Keratinocyte (primary cell): ENCODE measurements at places on chromosomes 7 and 10. TPM values are rescaled to one million over a fixed set of nuclear protein-coding genes. Genes with fewer than 3 reads are reported as not detected.

DNA sequence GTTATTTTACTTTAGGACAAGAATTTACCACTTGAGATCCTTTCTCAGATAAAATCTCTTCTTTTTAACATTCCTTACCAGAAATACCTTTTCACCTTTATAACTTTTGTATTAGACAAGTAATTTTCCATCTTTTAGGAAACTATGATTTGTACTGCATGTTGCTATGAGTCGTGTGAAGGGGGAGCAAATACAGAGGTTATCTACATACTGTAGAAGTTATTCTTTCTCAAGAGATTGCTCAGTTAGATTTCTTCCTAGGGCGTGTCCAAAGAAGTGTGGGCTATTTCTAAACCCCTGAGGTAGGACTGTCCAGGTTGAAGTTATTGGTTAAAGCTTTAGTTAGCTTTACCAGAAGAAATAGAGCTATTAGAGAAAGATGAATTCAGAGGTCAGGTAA lies 30.2 kb upstream of the ARHGAP12 start:
- no peak overlapping the region for H3K27ac ChIP-seq
- DNase-seq = no peak
- H3K4me1 ChIP-seq = peaks cover 33% of the 10 kb centered on the region
- H3K27me3 ChIP-seq = no peaks in the 10 kb centered on the region
- no peak overlapping the region for H3K4me3 ChIP-seq

The INPP5F gene
- 12.1 to 21.1 TPM (median 20.2 TPM) in 3 replicates for polyA plus RNA-seq

The TMEM229A gene
- polyA plus RNA-seq = not detected in 3 replicates

DNA sequence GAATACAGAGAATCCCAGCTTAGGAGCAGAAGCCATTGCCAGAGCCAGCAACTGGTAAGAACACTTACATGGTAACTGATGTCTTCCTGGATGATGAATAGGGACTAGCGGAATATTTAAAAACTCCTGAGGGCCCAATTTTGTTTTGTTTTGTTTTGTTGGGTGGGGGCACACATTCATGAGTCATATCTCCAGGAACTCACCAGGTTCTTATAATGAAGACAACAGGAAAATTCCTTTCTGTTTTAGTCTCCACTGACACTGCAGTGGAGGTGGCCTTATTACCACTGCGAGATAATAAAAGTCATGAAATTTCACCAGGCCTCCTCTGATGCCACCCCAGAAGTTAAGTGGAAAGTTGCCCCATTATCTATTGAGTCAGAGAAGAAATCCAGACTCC lies 6.6 kb upstream of the CUZD1 start:
- no peak overlapping the region for H3K27ac ChIP-seq
- H3K4me3 ChIP-seq = no peak overlapping the region
- H3K36me3 ChIP-seq = peaks cover 10% of the 10 kb centered on the region
- H3K27me3 ChIP-seq = no peaks in the 10 kb centered on the region

The GPR15LG gene
- 0.57 to 54.1 TPM (median 10.4 TPM) in 3 replicates for polyA plus RNA-seq

The CTAGE8 gene
- 0.50 to 0.88 TPM (median 0.52 TPM) in 3 replicates for polyA plus RNA-seq

- no peak overlapping the region for H3K4me3 ChIP-seq
- H3K27me3 ChIP-seq = no peaks in the 10 kb centered on the region
- peaks cover 7% of the 10 kb centered on the region for H3K4me1 ChIP-seq
- no peak overlapping the region for H3K27ac ChIP-seq
- no peaks in the 10 kb centered on the region for H3K36me3 ChIP-seq
These were observed 51.5 kb downstream of the DOCK4 start for GRCh38 chr7:112154690-112155089.

- no peaks in the 10 kb centered on the region for H3K27me3 ChIP-seq
- H3K4me3 ChIP-seq = no peak overlapping the region
- H3K36me3 ChIP-seq = no peaks in the 10 kb centered on the region
- H3K27ac ChIP-seq = no peak overlapping the region
- no peaks in the 10 kb centered on the region for H3K4me1 ChIP-seq
These were observed 273.4 kb downstream of the PRPF18 start for GRCh38 chr10:13859979-13860654.

GRCh38 chr10:9913876-9914514 lies 1103.7 kb upstream of the CELF2 start:
- DNase-seq = no peak
- no peaks in the 10 kb centered on the region for H3K27me3 ChIP-seq
- no peaks in the 10 kb centered on the region for H3K36me3 ChIP-seq
- no peaks in the 10 kb centered on the region for H3K4me1 ChIP-seq

The OPALIN gene
- not detected in 3 replicates for polyA plus RNA-seq

The CYP3A4 gene
- not detected in 3 replicates for polyA plus RNA-seq

DNA sequence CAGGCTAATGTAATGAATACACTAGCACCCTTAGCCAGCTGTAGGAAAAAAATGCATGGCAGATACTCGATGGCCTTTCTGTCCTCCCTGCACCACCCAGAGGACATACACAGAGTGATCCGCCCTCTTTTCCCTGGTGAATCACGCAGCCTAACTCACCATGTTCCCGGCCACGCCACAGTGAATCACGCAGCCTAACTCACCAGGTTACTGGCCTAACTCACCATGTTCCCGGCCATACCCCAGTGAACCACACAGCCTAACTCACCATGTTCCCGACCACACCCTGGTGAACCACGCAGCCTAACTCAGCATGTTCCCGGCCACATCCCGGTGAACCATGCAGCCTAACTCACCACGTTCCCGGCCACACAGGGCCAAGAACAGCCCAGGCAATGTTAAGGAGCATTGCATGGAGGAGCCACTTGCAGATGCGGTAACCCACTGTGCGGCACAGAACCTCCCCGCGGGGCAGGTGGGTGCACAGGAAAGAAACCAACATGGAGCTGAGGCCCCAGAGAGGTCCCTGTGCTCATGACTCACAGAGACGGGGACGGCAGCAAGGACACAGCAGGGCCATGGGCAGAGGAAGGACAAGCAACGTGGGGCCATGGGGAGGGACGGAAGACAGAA lies 508.5 kb downstream of the DNAJB6 start:
- no peak overlapping the region for H3K27ac ChIP-seq
- H3K4me3 ChIP-seq = no peak overlapping the region
- no peaks in the 10 kb centered on the region for H3K4me1 ChIP-seq

DNA sequence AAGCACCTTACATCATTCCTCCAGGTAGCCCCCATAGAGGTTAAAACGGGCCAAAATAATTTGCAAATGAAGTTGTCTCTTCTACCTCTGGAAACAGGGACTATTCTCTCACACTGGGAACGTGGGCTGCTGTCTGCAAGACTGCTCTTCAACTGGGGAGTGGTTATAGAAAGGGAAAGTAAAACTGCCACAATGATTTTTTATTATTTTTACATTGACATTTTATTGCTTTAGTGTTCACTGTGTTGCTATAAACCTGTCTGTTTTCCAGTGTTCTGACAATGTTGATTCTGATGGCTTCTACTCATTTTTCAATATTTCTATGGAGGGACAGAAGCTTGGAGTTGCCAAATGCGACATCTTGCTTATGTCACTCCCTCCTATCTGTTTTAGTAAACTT lies 115.1 kb upstream of the ANTXRL start:
- H3K4me1 ChIP-seq = no peaks in the 10 kb centered on the region
- DNase-seq = no peak
- no peaks in the 10 kb centered on the region for H3K27me3 ChIP-seq
- H3K4me3 ChIP-seq = no peak overlapping the region
- no peaks in the 10 kb centered on the region for H3K36me3 ChIP-seq
- no peak overlapping the region for H3K27ac ChIP-seq

GRCh38 chr10:42755028-42755451 lies 27.6 kb upstream of the BMS1 start:
- no peaks in the 10 kb centered on the region for H3K36me3 ChIP-seq
- H3K4me3 ChIP-seq = peak overlapping the region; percentile 44
- H3K27ac ChIP-seq = no peak overlapping the region
- H3K27me3 ChIP-seq = peaks cover 37% of the 10 kb centered on the region
- DNase-seq = no peak

The SRRM3 gene
- polyA plus RNA-seq = 0.30 to 0.52 TPM (median 0.46 TPM) in 3 replicates

- H3K27ac ChIP-seq = peak overlapping the region; percentile 28
- no peak for DNase-seq
- H3K4me1 ChIP-seq = peaks cover 25% of the 10 kb centered on the region
- peaks cover 1% of the 10 kb centered on the region for H3K27me3 ChIP-seq
- H3K4me3 ChIP-seq = no peak overlapping the region
These were observed 17.9 kb upstream of the MNX1 start for GRCh38 chr7:157028199-157028903.

- no peak overlapping the region for H3K4me3 ChIP-seq
- peaks cover 4% of the 10 kb centered on the region for H3K4me1 ChIP-seq
- no peak overlapping the region for H3K27ac ChIP-seq
- peaks cover 5% of the 10 kb centered on the region for H3K27me3 ChIP-seq
These were observed 187.6 kb upstream of the SHH start for GRCh38 chr7:155999631-156000489.

GRCh38 chr7:132402096-132402495 lies 174.2 kb downstream of the PLXNA4 start:
- no peak for DNase-seq
- H3K4me3 ChIP-seq = no peak overlapping the region
- H3K36me3 ChIP-seq = no peaks in the 10 kb centered on the region
- peaks cover 19% of the 10 kb centered on the region for H3K27me3 ChIP-seq
- H3K27ac ChIP-seq = no peak overlapping the region

DNA sequence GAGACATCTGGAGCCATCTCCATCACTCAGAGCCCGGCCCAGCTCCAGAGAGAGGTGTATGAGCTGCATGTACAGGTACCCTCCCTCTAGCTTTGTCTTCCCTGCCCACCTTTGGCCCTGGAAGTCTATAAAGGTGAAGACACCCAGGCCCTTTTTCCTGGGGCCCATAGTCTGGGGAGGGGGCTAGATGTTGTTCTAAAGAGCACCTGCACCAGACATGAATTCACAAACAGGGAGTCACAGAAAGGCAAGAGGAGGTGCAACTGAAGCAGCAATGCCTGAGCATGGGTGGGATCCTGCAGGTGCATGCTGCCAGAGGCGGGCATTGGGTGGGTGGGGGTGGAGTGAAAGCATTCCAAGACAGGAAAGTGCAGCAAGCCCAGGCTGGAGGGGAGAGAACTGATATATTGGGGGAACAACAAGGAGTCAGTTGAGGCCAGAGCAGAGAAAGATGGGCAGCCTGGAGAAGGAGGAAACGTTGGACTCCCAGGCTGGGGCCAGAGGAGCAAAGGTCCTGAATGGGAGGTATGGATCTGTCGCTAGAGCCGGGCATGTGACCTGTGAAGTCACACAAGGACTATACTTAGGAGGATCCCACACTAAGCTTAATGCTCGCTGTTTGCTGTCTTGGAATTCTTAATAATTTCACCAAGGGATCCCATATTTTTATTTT lies 11.7 kb downstream of the CDHR1 start:
- H3K36me3 ChIP-seq = no peaks in the 10 kb centered on the region
- no peak overlapping the region for H3K4me3 ChIP-seq
- DNase-seq = no peak
- H3K4me1 ChIP-seq = no peaks in the 10 kb centered on the region
- no peak overlapping the region for H3K27ac ChIP-seq

GRCh38 chr10:120077707-120078492 lies 185.4 kb downstream of the SEC23IP start:
- no peaks in the 10 kb centered on the region for H3K36me3 ChIP-seq
- no peaks in the 10 kb centered on the region for H3K27me3 ChIP-seq
- no peak overlapping the region for H3K4me3 ChIP-seq
- DNase-seq = no peak
- H3K27ac ChIP-seq = no peak overlapping the region
- H3K4me1 ChIP-seq = no peaks in the 10 kb centered on the region

GRCh38 chr7:130566168-130566897 lies 74.4 kb downstream of the MEST start:
- DNase-seq = no peak
- peaks cover 4% of the 10 kb centered on the region for H3K4me1 ChIP-seq
- H3K4me3 ChIP-seq = no peak overlapping the region

- H3K4me3 ChIP-seq = no peak overlapping the region
- no peak overlapping the region for H3K27ac ChIP-seq
- H3K4me1 ChIP-seq = no peaks in the 10 kb centered on the region
- H3K36me3 ChIP-seq = no peaks in the 10 kb centered on the region
- no peak for DNase-seq
These were observed 227.0 kb downstream of the BBS9 start for GRCh38 chr7:33356336-33356735.

The ANK3 gene
- 8.2 to 9.1 TPM (median 8.3 TPM) in 3 replicates for polyA plus RNA-seq
